Kidney (tissue), 22 donors: ENCODE measurements at places on chromosomes 5 and 9. TPM values are rescaled to one million over a fixed set of nuclear protein-coding genes. Genes with fewer than 3 reads are reported as not detected.

Gene TMEM250
- 33.1 TPM for total RNA-seq

DNA sequence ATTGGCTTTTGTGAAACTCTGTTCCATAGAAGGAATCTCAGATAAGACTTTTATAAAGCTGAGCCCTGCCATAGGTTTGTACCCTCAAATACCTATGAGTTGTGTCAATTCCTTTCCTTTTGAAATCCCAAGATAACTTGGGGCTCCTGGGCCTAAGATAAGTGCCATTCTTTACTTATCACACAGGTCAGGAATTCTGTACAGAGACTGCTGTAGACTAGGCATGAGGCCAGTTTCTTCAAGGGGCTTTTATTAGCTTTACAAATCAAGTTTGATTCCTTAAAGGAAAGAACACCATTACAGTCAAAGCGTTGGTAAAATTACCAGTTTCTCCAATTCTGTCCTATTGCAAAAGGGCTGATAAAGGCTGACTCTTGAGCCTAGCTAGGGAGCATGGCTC, 39.2 kb downstream of the SHC3 start:
- no peaks in the 10 kb centered on the region for H3K4me1 ChIP-seq
- H3K4me3 ChIP-seq = no peak overlapping the region
- no peaks in the 10 kb centered on the region for H3K27me3 ChIP-seq
- H3K27ac ChIP-seq = no peak overlapping the region
- no peak for DNase-seq

DNA sequence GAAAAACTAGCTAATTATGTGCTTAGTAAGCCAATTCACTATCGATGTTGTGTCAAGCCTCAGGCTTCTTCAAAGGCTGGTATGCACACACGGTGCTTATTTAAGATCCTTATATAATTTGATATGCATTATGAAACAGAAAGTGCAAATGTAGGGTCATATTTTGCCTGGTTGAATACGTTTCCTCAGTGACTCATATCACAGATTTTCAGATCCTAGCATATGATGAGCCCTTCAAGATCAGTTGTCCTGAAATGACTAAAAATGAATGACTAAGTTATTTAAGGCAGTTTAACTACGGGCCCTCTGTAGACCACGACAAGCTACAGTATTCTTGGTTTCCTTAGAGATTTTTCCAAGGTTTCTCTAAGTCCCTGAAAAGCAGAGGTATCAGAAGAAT, 778.3 kb downstream of the PRELID2 start:
- no peak overlapping the region for H3K4me3 ChIP-seq
- no peak for DNase-seq
- no peaks in the 10 kb centered on the region for H3K36me3 ChIP-seq
- no peaks in the 10 kb centered on the region for H3K4me1 ChIP-seq

DNA sequence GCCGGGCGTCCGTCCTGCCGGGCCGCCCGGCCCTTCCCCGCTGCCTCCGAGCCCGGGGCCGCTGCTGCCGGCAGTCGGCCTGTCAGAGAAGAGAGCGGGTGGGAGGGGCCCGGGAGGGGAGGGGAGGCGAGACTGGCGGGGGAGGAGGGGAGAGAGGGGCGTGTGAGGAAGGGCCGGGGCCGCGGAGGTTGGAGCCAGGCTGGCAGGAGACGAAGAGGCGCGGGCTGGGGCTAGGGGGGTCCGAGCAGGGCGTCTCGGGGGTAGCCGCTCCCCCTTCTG, 570 bp downstream of the CREBRF start:
- no peak for DNase-seq
- H3K4me3 ChIP-seq = peak overlapping the region; percentile 64

DNA sequence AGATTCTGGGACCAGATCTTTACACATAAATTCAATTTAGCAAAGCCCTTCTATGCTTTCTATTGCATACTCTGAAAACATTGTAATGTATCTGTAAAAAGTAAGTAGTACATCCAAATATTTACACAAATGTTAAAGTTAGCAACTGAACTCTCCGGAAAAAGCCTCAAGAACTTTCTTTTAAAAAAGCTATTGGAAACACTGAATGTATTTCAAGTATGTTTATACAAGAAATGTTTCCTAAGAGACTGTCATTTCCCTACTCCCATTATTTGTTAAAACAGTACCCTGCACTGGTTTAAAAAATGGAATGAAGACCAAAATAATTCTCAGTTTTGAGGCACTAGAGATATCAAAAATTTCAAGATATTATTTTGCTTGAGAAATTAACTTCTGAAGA, 44.8 kb upstream of the TRIM36 start:
- H3K27me3 ChIP-seq = no peaks in the 10 kb centered on the region
- no peak overlapping the region for H3K4me3 ChIP-seq
- DNase-seq = peak; percentile 9
- H3K27ac ChIP-seq = no peak overlapping the region
- H3K36me3 ChIP-seq = peaks cover 9% of the 10 kb centered on the region
- no peaks in the 10 kb centered on the region for H3K4me1 ChIP-seq

Gene ADAMTSL1
- total RNA-seq = 27.3 TPM

- no peaks in the 10 kb centered on the region for H3K36me3 ChIP-seq
- H3K27me3 ChIP-seq = no peaks in the 10 kb centered on the region
- no peak for DNase-seq
- H3K4me1 ChIP-seq = no peaks in the 10 kb centered on the region
- H3K27ac ChIP-seq = no peak overlapping the region
Measured at GRCh38 chr5:76292620-76293322, 110.3 kb upstream of the IQGAP2 start.

DNA sequence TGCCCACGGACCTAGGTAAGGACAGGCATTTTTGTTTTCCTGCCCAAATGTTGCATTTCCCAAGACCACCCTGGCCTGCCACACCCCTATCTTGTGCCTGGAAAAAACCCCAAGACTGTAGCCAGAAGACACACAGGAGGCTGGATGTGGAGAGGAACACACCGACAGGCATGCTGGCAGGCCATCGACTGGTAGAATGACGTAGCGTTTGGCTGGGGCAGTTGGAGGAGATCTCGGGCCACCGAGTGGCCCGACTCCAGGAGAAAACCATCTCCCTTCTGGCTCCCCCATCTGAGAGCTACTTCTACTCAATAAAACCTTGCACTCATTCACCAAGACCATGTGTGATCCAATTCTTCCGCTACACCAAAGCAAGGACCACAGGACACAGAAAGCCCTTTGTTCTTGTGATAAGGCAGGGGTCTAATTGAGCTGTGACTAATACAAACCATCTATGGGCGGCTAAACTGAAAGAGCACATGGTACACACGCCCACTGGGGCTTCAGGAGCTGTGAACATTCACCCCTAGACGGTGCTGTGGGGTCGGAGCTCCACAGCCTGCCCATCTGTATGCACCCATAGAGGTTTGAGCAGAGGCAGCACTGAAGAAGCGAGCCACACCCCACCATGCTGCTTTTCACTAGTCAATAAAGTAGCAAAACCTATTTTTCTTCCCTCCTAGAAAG, 38.9 kb upstream of the N4BP3 start:
- no peaks in the 10 kb centered on the region for H3K36me3 ChIP-seq
- no peaks in the 10 kb centered on the region for H3K4me1 ChIP-seq
- H3K27ac ChIP-seq = no peak overlapping the region
- no peak overlapping the region for H3K4me3 ChIP-seq
- no peaks in the 10 kb centered on the region for H3K27me3 ChIP-seq

Gene GAS1
- 8.2 TPM for total RNA-seq

DNA sequence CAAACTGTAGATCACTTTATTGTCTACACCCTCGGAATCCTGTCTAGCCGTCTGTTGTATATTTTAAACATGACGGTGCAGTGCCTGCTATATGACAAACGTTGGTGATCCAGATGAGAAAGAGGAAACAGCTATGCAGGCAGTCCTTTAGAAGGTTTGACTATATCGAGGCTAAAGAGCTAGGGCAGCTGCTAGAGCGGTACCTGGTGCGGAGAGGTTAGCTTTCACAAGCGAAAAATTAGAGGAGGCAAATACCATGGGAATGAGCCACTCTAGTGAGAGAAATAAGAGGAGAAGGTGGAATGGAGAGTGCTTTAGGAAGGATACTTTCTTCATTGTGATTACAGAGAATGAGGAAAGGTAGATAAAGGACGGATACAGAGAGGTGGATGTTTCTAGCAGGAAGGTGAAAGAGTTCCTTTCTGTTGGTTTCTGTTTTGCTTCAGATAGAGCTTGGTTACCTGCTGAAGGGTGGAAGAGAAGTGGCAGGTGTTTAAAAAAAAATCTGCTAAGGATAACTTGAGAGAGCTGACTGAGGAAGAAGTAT, 959 bp upstream of the FBXL17 start:
- H3K27ac ChIP-seq = peak overlapping the region; percentile 96
- DNase-seq = no peak
- H3K36me3 ChIP-seq = no peaks in the 10 kb centered on the region
- H3K4me3 ChIP-seq = peak overlapping the region; percentile 80
- peaks cover 4% of the 10 kb centered on the region for H3K4me1 ChIP-seq

DNA sequence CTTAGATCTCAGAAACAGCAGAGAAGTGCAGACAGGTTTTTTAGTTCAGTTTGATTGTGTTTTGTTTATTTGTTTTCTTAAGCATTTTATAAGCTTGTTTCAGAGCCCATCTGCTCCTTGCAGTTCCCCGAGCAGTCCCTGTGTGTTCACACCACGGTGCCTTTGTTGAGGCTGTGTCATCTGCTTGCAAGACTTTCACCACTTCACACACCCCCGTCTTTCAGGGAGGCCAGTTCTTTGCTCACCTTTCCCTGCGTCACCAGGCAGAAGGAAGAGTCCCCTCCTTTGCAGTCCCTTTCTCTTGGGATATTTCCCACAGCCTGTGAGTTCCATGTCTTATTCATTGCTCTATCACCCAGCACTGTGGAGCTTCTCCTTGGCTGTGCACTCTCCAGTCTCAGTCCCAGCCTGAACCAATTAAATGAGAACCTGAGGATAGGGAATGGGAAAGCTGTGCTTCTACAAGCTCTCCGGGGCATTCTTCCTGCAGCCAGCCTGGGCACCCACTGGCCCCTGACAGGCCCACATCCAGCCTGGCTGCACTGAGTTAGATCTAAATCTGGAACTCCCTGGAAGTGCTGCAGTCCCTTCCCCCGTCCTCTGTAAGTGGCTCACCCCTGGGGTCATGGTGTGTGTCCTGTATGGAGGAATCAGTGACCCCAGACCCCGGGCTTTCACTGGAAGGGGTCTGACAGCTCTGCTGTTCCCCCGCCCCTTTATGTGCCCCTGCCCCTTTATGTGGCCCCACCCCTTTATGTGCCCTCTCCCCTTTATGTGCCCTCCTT, 5.5 kb downstream of the MVB12B start:
- H3K36me3 ChIP-seq = no peaks in the 10 kb centered on the region
- no peaks in the 10 kb centered on the region for H3K27me3 ChIP-seq
- DNase-seq = no peak
- H3K4me3 ChIP-seq = no peak overlapping the region

GRCh38 chr5:855771-856530, 5.2 kb upstream of the ZDHHC11 start:
- H3K36me3 ChIP-seq = no peaks in the 10 kb centered on the region
- DNase-seq = no peak
- no peak overlapping the region for H3K4me3 ChIP-seq
- H3K4me1 ChIP-seq = peaks cover under 1% of the 10 kb centered on the region

Gene SLC25A48
- total RNA-seq = 1.7 TPM

GRCh38 chr5:80182809-80183580, 72.9 kb downstream of the SERINC5 start:
- peaks cover 5% of the 10 kb centered on the region for H3K4me1 ChIP-seq
- H3K36me3 ChIP-seq = no peaks in the 10 kb centered on the region
- DNase-seq = no peak
- no peak overlapping the region for H3K27ac ChIP-seq

Gene HTR4
- total RNA-seq = 0.22 TPM

GRCh38 chr9:3736161-3736560, 210.4 kb upstream of the RFX3 start:
- no peak overlapping the region for H3K27ac ChIP-seq
- DNase-seq = no peak

Gene LCN6
- 16.0 TPM for total RNA-seq

- no peaks in the 10 kb centered on the region for H3K4me1 ChIP-seq
- no peaks in the 10 kb centered on the region for H3K27me3 ChIP-seq
- no peak for DNase-seq
Measured at GRCh38 chr9:33703430-33704102, 91.8 kb upstream of the PRSS3 start.

GRCh38 chr5:40224421-40224820, 455.3 kb upstream of the PTGER4 start:
- no peaks in the 10 kb centered on the region for H3K4me1 ChIP-seq
- no peak overlapping the region for H3K4me3 ChIP-seq
- H3K36me3 ChIP-seq = no peaks in the 10 kb centered on the region

Gene FOXD4
- 0.60 TPM for total RNA-seq

DNA sequence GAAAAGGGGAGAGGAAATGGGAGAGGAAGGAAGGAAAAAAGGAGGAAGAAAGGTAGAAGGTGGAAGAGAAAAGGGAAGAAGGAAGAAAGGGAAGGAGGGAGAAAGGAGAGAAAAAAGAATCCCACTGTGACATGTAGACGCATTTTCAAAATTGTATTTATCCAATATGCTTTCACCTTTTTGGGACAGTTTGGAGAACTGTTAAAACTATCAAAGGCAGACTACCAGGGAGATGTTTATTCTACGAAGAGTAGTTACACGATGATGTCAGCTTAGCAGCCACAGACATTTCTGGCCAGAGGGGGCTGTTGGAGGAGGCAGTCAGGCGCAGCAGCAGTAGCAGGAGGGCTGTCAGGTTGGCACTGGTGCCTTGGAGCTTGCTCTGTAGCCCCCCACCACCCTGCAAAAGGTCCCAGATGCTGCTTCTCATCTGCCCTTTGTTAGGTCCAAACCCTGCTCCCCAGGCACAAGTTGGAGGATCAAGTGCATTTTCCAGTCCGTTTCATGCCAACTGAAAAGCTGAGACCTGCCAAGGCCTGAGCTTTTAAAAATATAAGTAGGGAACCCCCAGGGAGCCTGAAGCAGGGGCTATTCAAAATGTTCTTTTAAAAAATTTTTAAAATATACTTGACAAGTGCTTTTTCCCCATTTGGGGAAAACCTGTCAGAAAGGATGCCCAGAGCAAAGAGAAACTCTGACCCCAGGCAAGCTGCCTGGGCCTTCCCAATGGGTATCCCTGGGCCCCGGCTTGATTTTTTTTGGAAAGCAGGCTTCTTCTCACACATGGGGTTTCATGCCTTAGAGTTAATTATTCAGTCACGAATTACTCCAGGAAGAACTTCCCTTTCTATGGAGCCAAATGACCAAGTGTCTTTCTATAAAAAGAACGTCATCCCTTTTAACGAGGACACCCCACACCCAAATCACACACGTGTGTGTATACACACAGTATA, 203.3 kb downstream of the SLIT3 start:
- no peaks in the 10 kb centered on the region for H3K4me1 ChIP-seq
- peak; percentile 69 for DNase-seq
- no peaks in the 10 kb centered on the region for H3K27me3 ChIP-seq
- H3K27ac ChIP-seq = no peak overlapping the region
- no peak overlapping the region for H3K4me3 ChIP-seq

DNA sequence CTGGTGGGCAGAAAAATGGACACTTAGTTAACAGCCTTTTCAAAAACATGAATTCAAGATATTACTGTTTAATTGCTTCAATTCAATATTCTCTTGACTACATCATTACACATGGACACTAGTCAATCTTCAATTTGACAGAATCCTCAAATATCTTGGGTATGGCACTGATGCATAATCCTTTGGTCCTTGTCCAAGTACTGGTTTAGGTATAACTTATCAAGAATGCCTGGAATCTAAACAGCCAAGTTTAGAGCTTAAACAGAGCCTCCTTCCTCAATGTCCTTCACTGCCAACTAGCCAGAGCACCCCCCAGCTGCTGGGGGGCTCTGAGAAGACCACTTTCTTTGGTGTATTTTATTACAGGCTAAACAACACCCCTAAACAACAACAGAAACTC, 61.6 kb upstream of the ERCC6L2 start:
- H3K27ac ChIP-seq = no peak overlapping the region
- H3K4me3 ChIP-seq = no peak overlapping the region
- H3K4me1 ChIP-seq = no peaks in the 10 kb centered on the region
- no peaks in the 10 kb centered on the region for H3K27me3 ChIP-seq

GRCh38 chr9:107269681-107270080, 13.4 kb upstream of the RAD23B start:
- no peaks in the 10 kb centered on the region for H3K4me1 ChIP-seq
- H3K27ac ChIP-seq = no peak overlapping the region
- H3K36me3 ChIP-seq = no peaks in the 10 kb centered on the region
